ENCODE measurements at places on chromosomes 12 and 14.

DNA sequence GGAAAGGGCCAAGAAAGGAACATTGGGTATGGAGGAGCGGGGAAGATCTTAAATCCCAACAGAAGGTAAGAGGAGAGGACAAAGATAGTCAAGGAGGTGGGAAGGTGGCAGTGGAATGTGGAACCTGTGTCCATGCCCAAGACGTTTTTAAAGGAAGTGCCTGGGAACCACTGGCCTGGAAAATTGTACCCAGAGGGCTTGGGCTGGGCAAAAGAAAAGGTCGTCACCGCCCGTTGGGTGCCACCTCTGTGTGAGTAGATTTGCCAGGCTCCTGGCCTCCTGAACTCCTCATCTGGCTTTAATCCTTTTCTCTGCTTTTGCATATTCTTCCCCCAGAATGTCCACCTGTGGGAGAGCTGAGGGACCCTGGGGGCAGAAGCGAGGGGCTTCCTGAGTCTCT lies 32.6 kb downstream of the JDP2 start:
- DNase-seq, result no peak

- no peak for DNase-seq
Measured at GRCh38 chr12:83666690-83667089, 980.0 kb downstream of the TMTC2 start.

GRCh38 chr12:12408265-12408690 lies 51.4 kb downstream of the BORCS5 start:
- no peak for DNase-seq

- DNase-seq, result no peak
Measured at GRCh38 chr14:76846331-76847047, 20.3 kb downstream of the LRRC74A start.

GRCh38 chr14:90730206-90730766 lies 85.9 kb downstream of the TTC7B start:
- no peak for DNase-seq

GRCh38 chr14:101374373-101375338 lies 186.6 kb upstream of the DIO3 start:
- no peak for DNase-seq

DNA sequence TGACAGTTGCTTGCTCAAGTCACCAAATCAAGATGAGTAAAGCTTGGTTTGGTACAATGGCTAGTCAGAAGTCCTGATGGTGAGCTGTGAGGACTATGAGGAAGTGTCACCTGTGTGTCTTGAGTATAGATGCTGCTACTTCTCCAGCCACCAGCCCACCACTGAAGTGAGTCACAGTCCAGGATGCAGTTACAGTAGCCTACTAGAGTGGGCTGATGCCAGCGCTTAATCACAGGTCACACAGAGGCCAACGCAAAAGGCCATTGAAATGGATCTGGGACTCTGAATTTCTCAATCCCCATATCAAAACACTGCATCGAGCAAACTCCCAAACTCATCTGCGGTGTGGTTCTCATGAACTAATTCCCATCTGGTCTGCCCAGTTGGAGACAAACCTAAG lies 223.1 kb downstream of the ANO6 start:
- no peak for DNase-seq

DNA sequence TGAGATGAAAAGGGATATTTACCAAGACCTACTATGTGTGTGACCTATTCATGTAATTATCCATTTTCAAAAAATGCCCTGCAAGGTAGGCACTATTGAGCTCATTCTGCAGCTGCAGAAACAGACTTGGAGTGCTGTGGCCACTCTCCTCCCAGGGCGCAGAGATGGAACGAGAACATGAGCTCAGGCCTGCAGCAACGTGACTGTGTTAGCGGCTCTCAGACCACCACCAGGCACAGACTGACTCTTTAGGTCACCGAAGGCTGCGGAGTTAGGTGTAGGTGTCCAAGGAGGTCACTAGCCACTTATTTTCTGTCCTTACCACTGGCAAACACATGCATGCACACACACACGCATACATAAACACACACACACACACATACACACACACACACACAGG lies 271.4 kb upstream of the DIO3 start:
- no peak for DNase-seq

DNA sequence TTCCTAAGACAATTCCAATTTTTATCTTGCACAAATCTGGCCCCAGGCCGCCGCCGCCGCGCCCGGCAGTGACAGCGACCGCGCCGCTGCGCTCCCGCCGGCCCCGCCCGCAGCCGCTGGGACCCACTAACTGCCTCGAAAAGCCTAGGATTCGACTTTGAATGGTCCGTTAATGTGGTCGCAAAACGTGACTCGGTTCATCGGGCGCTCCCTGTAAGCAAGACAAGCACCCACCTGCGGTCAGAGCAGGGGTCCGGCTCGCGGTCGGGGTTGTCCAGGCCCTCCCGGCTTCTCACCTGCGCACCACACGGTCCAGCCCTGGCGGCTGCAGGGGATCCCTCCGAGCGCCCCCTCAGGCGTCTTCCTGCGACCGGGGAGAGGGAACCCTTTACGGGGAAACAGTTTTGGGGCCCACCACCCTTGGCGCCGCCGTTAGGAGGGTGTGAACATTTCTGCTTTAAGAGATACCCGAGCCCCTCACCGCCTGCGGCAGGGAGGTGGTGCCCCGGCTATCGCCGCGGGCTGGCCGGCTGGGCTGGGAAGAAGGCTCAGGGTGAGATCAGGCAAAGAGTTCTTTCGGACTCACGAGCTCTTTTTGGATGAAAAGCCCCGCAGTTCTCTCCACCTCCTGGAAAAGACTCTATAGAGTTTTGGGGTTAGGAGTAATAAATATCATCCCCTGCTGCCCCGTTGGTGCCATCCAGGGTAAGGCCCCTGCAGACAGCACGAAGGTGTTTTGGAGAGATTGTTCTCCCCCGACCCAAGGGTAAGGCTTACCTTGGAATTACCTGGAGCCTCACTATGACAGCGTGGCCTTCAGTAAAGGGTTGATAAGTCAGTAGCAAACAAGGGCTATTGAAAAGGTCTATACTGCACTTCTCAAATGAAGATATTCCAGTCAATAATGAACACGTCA lies 13.6 kb upstream of the FOXJ2 start:
- DNase-seq, result peak; percentile 30

GRCh38 chr14:94046696-94047250 lies 20.6 kb downstream of the OTUB2 start:
- no peak for DNase-seq

- no peak for DNase-seq
Measured at GRCh38 chr12:109655578-109655977, 58.0 kb upstream of the FAM222A start.

DNA sequence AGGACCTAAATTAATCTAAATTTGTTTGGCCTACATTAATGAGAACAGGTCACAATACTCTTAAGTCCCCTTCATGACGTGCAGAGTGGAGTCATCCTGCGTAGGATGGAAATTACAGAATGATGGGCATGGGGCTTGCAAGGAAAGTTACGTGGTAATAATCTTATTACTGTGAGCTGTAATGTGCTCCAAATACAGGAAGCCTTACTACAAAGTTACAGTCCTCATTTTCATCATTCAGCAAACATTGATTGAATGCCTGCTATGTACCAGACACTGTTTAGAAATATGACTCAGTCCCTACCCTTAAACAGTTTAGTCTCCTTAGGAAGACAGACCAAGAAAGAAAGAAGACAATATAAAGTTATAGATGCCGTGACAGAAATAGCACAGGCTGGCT lies 9.4 kb downstream of the HIGD1C start:
- no peak for DNase-seq

GRCh38 chr14:93146119-93146518 lies 30.4 kb upstream of the ITPK1 start:
- DNase-seq, result no peak

- DNase-seq, result no peak
Measured at GRCh38 chr12:118813778-118814357, 167.5 kb upstream of the SRRM4 start.

- no peak for DNase-seq
Measured at GRCh38 chr12:2984698-2985097, 25.5 kb downstream of the TEAD4 start.

- no peak for DNase-seq
Measured at GRCh38 chr12:48681399-48681709, 684 bp downstream of the KANSL2 start.

- no peak for DNase-seq
Measured at GRCh38 chr14:99937475-99938244, 127.6 kb upstream of the EVL start.

Data from CD8-positive, alpha-beta T cell (primary cell).